ENCODE measurements at places on chromosomes 5 and 9.

- no peak for DNase-seq
Measured at GRCh38 chr9:75414371-75415160, 326.3 kb downstream of the OSTF1 start.

GRCh38 chr9:135294836-135295235 is 184.7 kb upstream of the PPP1R26 start:
- DNase-seq = no peak

- no peak for DNase-seq
Measured at GRCh38 chr9:82342046-82342445, 353.5 kb downstream of the SPATA31D1 start.

DNA sequence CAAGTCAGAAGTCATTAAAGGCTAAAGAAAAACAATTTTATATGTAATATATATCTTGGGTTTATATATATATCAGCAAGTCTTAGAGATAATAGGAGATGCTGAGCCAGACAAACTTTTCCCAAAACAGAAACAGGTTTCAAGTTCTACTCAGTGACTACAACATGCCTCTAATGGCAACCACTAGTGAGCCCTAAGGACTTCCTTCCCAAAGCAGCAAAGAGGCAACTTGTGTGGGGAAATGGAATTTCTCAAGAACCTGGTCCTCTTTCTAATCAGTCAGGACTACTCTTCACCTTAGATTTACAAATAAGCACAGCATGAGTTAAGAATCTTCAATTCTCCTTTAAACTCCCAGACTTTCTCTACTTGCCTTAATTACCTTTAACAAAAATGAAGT is 17.6 kb downstream of the RNF38 start:
- DNase-seq = no peak

DNA sequence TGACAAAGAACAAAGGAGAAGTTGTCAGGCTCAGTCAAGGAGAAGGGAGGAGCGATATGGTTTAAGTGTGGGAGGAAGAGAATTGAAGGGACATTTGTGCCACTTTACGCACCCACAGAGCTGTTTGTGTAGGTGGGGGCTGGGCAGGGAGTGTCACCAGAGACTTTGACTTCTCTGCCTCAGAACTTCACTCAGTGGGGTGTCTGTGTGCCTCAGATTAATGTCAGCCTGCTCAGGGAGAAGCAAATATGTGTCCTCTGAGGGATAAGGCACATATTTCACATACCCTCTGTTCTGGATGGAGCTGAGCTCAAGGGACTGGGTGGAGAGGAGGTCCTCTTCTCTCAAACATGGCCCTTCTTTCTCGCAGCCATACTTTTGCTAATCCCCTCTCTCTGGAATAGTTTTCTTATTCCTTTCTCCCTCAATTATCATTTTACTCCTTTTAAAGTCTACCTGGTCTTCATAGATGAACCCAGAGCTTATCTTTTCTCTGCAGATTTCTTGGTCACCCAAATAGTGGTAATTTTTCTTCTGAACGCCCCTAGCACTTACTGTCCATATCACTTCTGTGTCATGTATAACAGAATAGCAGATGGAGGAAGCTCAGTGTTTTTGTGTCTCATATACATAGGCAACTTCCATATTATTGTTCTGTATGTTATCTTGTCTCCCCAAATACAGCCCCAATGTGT is 77.0 kb downstream of the IQGAP2 start:
- no peak for DNase-seq

- no peak for DNase-seq
Measured at GRCh38 chr5:178677429-178677828, 50.6 kb upstream of the CLK4 start.

DNA sequence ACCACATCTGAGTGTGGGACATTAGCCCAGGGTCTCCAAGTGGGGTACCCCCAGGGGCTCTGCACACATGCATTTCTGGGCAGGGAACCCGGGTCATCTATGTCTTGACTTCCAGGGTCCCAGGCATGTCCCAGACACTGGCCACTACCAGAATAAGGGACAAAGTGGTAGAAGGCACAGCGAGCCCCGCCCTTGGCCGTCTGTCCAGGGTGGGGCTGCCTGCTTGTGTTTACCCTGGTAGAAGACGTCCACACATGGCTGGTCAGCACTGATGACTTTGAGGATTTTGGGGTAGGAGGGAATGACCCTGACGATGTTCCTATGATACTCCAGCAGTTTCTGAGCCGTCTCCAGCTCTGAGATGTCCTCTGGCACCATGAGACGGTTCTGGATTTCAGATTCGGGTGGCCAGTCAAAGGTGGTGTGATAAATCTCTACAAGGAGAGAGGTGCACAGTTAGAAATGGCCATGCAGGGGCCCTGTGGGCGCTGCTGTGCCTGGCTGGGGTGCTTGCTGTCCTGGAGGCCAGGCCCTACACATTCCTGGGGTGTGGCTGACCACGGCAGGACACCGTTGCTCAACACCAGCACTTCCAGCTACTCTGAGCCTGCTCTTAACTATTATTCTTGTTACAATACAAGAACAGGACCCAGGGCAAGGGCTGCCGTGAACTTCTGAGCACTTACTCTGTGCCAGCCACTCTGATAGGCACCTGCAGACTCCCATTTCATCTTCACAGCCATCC is 51.3 kb downstream of the AK8 start:
- DNase-seq = no peak

- no peak for DNase-seq
Measured at GRCh38 chr5:1638658-1639400, 115.1 kb upstream of the LPCAT1 start.

DNA sequence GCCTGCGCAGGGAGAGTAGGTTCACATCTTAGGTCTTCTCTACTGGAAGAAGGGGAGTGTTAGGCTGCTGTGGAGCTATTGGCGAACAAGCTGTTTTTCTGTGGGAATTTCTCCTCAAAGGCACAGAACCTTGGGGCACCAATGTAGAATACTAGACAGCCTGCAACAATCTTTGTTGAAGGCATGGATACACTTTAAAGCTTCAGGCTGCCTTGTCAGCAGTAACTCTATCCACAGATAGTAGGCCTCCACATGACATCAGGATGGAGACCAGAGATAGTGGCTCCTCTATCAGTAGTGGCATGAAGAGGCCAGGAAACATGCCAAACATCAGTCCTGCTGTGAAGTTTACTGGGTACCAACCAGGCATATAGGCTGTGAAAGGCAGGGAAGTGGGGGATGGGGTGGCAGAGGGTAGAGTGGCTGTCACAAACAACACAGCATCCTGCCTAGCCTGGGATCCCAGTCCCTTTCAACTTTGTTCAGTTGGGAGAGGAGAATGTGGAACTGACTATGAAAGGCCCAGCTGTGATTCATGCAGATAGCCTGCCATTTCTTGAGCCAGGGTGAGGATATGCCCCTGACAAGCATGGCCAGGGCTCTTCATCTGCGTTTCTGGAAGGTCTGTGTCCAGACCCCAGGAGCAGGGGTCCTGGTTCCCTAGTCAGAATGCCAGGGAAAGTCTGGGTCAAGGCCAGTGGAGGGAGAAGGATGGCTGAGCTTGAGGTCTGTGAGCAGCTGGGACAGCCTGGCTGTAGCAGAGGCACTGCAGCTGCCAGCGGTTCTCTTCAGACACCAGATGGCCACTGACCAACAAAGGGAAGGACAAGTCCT is 1.0 kb upstream of the HK3 start:
- DNase-seq = no peak

DNA sequence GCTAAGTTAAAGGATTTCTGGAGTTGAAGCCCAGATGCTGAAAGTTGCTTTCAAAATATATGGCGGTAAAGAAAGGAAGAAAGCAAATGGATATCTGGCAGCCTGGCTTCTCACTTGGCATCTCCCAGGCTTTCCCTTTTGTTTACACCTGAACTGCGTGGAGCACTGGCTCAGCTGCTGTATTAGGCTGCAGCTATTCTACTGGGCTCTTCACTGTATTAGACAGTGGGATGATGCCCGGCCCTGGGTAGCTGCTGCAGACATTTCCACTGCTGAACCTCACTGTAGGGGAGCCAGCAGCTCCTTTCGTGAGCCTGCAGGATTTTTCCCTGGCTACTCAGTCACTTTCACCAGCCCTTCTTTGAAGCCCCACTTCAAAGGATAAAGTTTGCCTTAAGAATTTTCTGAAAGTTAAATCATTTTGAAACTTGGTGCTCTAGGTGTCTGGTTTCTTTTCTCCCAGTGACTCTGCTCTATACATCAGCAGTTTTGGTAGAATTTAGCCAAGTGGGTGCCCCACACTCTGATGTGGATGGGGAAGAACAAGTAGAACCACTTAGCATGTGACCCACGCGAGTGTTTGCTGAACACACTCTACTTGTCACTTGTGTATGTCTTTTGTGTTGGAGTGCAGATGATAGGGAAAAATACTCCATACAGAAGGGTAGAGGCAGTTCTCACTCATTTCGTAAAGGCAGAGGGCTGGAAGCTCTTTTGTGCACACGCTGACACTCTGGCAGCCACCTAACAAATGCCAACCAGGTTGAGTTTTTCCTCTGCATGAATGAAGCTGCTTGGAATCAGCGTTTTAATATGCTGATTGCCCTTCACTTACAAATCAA is 49.9 kb downstream of the C9orf152 start:
- DNase-seq = no peak

DNA sequence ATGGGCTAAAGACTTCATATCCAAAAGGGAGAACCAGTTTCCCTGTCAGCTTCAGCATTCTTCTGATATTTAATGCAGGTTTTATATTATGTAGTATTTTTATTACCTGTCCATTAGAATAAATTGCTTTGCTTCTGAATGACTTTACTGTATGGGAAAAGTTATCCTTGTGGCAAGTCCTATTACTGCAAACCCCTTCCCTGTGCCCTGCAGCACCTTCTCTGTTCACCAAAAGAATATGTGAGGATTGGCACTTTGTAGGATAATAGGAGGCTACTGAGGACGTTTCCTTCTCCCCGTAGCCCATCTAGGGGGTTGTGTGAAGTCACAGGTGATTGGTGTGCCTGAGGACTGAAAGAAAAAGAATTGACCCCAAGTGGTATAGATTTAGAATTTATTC is 296.1 kb downstream of the KDM4C start:
- no peak for DNase-seq

GRCh38 chr5:11023945-11024344 is 262.9 kb upstream of the DAP start:
- no peak for DNase-seq

DNA sequence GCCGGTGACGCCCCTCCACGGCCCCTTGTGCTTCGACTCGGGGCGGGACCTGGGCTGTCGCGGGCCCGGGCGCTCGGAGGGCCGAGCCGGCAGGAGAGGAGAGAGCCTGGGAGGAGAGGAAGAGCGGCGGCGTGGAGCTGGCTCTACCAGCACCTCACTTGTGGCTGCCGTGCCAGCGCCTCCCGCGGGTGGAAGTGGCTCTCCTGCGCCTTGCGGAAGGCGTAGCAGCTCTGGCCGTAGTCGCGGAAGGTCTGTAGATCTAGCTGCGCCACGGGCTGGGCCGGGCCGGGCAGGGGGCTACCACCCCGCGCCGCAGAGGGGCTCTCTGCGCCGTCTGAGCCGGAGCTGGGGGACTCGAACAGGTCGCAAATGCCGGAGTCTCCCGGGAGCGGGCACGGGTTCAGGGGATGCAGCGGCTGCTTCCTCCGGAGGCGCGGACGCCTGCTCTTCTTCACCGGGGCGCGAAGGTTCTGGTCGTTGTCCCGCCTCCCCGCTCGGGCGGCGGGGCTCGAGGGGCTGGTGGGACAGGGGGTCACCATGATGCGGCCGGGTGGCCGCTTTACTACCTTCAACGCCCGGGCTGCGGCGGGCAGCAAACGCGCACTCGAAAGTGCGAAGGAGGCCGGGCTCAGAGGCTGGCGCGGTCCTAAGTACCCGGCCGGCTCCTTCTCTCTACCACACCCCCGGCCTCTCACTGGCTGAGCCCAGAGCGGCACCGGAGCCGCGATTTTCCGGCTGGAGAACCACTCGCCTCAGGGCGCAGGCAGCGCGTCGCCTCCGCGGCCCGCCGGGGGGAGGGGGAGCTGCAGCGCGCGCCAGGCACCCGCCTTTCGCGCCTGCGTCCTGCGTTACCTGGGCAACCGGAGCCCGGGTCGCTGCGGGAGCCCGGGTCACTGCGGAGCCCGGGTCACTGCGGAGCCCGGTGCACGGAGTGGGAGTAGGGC is at the start of gene CCNO:
TSS of gene CCNO (minus strand) at position 624 of the 944 bp plus-strand sequence. CDS start at position 539, 85 bp downstream.
- peak; percentile 37 for DNase-seq

GRCh38 chr9:90965226-90966030 is 163.8 kb downstream of the SYK start:
- DNase-seq = no peak

DNA sequence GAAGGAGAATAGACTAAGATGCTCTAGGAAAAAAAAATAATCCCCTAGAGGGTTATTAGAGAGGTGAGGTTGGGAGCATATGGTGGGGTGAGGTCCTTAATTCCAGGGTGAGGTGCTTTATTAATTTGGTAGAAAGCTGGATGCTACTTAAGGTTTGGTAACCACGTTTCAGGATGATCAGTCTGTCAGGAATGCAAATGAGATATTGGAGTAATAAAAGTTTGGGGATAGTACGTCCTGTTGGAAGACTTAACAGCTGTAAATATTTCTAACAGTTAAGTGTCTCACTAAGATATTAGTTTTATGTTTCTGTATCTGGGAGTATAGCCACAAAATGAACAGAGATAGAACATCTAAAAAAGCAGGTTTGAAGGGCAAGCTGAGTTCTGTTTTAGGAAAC is 578.9 kb downstream of the CETN3 start:
- DNase-seq = no peak

- DNase-seq = no peak
Measured at GRCh38 chr5:73066466-73066865, 53.9 kb upstream of the TMEM171 start.

Data from CD4-positive, alpha-beta T cell treated with Interleukin-6 at 100 ng/mL for 8 hours (primary cell).